ENCODE measurements at places on chromosomes 16 and 17.

DNA sequence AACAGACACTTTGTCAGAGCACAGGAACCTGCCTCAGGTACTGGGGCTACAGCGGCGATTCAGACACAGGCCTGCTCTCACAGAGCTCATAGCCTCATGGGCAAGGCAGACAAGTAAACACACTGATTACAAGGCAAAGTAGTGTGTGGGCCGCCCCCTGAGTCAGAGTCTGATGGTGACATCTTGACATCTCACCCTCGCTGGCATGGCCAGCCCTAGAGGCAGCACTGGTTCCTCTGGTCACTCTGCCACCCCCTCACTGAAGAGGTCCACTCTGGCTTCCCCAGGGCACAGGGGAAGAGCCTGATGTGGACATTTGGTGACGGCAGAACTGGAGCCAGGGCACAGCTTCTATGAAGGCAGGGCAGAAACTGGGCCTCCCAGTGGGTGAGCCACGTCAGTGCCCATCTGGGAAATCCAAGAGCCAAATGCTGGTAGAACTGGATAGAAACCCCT, 32.9 kb upstream of the TOB1 start:
- no peak for DNase-seq

DNA sequence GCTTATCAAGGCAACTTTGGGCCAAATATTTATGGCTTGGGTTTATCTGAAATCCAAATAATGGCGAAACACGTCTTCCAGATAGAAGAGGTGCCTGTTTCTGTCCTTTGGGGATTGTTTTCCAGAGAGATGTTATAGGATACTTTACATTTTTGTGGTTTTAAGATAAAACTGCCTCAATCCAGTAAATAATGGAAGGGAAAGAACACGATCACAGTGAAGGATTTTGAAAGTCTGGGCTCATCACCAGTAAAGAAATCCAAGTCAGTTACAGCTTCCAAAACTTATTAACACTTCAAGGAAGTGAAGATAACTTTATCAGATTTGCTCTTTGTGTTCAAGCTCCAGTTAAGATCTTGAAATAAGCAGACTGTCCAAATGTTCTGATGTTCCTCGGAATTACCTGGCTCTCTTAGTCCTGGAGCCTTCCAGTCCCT, 30.1 kb downstream of the DNAH2 start:
- DNase-seq: no peak

GRCh38 chr17:74059479-74060240, 143.8 kb upstream of the RPL38 start:
- no peak for DNase-seq

- DNase-seq: no peak
Measured at GRCh38 chr16:83887564-83887963, 11.4 kb upstream of the MLYCD start.

- DNase-seq: peak; percentile 10
Measured at GRCh38 chr16:9092978-9093344, 1.5 kb downstream of the HAPSTR1 start.

GRCh38 chr17:80123791-80124190, 22.4 kb downstream of the GAA start:
- DNase-seq: no peak

GRCh38 chr17:46175891-46176290, 17.3 kb downstream of the KANSL1 start:
- DNase-seq: no peak

DNA sequence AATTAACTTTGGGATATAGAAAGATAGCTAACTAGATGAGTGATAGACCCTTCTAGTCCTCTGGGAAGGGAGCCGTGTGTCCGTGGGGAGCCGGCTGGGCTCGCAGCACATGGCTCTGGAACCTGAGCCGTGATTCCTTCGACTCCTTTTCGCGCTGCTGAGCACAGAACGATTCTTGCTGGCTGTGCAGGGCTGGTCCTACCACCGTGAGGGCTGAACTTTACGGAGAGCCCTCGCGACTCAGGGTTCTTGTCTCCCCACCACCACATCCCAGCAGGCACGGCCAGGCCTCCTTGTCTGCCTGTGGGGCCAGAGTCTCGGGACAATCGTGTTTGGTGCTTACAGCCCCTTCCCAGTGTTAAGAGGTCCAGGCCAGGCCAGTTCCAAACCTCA, 13.8 kb upstream of the TCF25 start:
- DNase-seq: no peak

GRCh38 chr17:48596000-48596734, 2.6 kb upstream of the HOXB5 start:
- DNase-seq: no peak

- no peak for DNase-seq
Measured at GRCh38 chr16:23148166-23148512, 1.1 kb downstream of the USP31 start.

DNA sequence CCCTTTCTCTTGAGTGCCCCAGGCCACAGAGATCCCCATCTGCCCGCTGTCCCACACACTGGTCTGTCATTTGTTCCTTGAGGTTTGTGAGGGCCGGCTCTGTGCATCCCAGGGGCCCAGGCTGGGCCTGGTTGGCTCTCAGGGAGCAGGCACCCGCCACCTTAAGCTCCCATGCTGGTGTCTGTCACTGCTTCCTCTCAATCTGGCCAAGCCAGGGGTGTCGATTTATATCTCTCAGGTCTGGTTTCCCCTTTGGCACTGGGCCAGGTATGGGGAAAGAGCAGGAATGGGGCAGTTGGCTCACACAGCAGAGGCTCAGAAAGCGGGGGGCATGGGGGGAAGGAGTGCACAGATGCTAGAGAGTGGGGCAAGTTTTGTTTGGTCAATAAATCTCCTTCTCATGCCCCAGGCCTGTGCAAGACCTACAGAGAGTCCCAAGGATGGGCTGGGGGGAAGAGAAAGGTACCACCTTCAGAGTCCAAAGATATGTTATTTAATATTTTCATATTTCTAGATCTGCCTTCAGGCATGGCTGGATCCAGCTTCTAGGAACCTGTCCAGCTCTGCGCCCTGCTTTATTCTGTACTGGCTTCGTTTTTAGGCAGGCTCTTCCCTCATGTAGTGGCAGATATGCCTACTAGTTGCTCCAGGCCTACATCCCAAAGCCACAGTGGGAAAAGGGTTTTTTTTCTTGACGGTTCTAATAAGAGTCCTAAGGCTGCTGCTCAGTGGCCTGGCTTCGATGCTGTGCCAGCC, 34.3 kb downstream of the IL4R start:
- no peak for DNase-seq

GRCh38 chr16:73047221-73047535, 750 bp downstream of the ZFHX3 start:
- DNase-seq: no peak

GRCh38 chr17:70355185-70355584, 185.9 kb downstream of the KCNJ2 start:
- DNase-seq: no peak

DNA sequence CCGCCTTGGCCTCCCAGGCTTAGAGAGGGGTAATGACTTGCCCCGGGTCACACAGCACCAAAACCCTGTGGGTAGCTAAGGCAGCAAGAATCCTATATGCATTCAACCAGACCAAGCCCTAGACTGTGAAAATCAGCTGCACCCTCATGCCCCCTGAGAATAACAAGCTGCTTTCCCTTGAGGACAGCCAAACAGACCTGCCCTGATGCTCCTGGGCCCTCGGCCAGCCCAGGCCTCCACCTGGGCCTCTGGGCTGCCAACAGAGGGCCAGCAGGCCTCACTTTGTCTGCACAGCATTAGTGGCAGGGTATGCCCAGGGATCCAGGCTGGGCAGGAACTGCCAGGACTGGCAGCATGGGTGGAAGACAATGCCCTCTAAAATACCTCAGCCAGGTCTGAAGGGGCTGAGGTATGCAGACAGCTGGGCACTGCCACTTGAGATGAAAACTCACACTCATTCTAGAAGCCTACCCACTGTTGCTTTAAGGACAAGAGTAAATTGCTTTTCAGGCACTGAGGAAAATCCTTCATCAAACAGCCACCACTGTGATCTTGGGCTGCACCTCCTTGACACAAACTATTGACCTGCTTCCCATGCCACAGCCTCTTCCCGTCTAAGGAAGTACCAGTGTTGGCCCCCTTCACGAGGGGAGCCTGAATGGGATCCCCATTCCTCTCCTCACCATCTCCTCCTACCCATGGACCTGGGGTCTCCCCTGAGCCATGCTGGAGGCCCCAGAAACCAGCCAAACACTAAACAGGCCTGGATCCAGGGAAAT, 8.8 kb downstream of the ST3GAL2 start:
- DNase-seq: no peak

- DNase-seq: no peak
Measured at GRCh38 chr17:36600936-36601302, 464 bp upstream of the MRM1 start.

- DNase-seq: no peak
Measured at GRCh38 chr17:51857052-51857597, 301.4 kb downstream of the CA10 start.

GRCh38 chr17:79272666-79273219, 198.1 kb downstream of the ENGASE start:
- DNase-seq: no peak

DNA sequence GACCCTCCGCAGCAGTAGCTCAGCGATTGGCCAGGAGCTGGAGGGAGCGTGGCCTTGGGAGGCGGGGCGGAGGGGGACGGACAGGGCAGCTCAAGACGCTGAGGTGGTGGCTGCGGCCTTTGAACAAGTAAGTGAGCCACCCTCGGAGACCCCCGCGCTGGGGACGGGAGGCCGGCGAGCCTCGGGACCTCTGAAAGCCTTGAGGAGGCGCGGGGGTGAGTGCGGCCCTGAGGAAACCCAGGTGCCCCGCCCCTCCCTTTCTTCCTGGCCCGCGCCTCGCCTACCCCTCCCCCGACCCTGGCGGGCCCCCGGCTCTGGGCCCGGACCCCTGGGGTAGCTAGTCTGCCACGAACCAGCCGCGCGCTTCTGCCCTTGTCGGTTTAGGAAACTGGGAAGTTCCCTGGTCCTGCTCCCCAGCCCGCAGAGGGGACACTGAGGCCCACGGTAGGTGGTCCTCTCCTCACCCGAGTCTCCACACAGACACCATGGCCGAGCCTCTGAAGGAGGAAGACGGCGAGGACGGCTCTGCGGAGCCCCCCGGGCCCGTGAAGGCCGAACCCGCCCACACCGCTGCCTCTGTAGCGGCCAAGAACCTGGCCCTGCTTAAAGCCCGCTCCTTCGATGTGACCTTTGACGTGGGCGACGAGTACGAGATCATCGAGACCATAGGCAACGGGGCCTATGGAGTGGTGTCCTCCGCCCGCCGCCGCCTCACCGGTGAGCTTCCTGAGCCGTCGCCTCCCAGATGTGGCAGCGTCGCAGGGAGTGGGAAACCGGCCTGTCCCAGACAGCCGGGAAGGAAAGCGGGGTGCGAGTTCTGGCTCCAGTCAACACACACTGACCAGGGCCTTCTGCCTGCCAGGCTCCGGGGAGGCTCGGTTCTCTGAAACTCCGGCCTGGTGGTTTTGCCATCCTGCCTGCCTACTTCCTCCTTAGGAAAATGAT, at the start of gene MAPK7:
MAPK7 (plus strand) TSS at position 83 of the 945 bp plus-strand sequence; CDS start at position 486, 403 bp downstream.
- DNase-seq: no peak

- no peak for DNase-seq
Measured at GRCh38 chr16:64919929-64920607, 201.8 kb downstream of the CDH11 start.

GRCh38 chr16:52368859-52369258, 178.1 kb downstream of the TOX3 start:
- DNase-seq: no peak

- DNase-seq: no peak
Measured at GRCh38 chr17:63249256-63250004, 196.7 kb downstream of the CYB561 start.

- DNase-seq: no peak
Measured at GRCh38 chr16:67750466-67750865, 31.4 kb upstream of the GFOD2 start.

GRCh38 chr16:14285513-14286367, 214.6 kb downstream of the MRTFB start:
- peak; percentile 89 for DNase-seq

- no peak for DNase-seq
Measured at GRCh38 chr17:57594767-57595166, 150.3 kb downstream of the CCDC182 start.

- no peak for DNase-seq
Measured at GRCh38 chr17:44338702-44339101, 6.4 kb upstream of the GRN start.

DNA sequence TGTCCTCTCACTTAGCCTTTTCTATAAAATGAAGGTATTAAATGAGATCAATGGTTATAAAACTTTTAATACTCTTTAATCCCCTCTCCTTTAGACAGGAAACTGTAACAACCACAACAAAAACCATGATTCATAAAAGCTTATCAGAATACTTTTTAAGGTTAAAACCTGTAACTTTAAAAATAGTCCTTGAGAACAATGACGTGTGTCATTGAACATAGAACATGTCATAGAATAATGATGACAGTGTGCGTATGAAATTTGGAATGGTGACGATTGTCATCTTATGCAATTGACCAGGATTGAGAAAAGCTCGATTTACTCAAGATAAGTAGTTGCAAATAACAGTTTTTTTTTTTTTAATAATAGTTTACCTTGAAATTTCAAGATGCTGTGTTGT, 94.1 kb downstream of the PLCG2 start:
- DNase-seq: no peak

GRCh38 chr16:14150796-14151195, 79.7 kb downstream of the MRTFB start:
- no peak for DNase-seq

DNA sequence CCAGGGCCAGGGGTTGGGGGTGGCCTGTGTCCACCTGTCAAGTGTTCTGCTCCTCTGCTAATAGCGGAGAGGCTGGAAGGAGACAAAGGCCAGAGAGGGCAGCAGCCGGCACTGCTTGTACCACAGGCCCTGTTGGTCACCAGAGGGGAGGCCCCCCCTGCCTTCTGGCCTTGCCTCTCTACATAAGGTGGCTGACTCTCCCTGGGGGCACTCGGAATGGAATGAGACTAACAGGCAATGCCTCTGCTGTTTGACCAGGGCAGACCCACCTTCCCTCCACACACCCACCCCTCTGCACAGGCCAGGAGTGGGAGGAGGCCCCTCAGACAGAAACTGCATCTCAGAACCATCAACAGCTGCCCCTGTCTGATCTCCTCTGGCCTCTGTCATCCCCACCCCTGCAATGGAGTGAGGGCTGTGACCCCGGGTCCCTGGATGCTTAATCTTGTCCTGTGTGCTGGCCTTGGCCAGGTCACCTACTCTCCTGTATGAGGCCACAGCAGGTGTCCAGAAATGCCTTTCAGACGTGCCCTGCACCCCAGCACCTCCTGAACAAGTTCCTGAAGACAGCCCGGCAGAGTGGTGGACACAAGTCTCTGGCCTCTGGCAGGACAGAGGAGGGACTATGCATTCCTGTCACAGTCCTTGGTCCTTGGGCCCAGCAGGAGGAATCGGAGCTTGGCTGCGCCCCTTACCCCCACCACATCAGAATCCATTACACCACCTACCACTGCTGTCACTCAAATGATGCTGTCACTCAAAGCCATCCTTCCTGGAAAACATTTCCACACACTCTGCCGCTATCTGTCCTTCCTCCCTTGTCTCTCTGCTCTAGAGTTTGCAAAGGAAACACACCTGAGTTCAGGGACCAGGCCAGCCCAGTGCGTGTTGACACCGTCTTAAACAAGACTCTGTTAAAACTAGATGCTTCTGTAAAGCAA, 107.5 kb upstream of the ZNF750 start:
- no peak for DNase-seq

DNA sequence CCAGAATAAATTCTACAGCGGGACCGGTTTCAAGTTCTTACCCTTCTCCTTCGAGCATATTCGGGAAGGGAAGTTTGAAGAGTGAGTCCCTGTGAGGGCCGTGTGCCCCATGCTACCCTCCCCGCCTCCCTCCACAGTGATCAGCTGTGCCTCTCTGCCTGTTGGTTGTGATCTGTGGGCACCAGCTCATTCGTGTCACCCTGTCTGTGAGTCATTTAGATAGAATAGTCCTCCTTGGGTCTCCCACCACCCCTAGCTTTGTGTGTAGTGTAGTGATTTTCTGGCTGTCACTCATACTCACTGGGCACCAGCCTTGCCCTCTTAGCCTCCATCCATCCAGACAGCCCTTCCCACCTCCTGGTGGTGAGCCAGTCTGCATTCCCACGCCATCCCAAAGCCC, 15.0 kb upstream of the NAGLU start:
- no peak for DNase-seq
